Central memory CD8-positive, alpha-beta T cell (primary cell): ENCODE measurements at places on chromosomes 16 and 17.

GRCh38 chr16:64900019-64900418, 221.8 kb downstream of the CDH11 start:
- DNase-seq, result no peak

DNA sequence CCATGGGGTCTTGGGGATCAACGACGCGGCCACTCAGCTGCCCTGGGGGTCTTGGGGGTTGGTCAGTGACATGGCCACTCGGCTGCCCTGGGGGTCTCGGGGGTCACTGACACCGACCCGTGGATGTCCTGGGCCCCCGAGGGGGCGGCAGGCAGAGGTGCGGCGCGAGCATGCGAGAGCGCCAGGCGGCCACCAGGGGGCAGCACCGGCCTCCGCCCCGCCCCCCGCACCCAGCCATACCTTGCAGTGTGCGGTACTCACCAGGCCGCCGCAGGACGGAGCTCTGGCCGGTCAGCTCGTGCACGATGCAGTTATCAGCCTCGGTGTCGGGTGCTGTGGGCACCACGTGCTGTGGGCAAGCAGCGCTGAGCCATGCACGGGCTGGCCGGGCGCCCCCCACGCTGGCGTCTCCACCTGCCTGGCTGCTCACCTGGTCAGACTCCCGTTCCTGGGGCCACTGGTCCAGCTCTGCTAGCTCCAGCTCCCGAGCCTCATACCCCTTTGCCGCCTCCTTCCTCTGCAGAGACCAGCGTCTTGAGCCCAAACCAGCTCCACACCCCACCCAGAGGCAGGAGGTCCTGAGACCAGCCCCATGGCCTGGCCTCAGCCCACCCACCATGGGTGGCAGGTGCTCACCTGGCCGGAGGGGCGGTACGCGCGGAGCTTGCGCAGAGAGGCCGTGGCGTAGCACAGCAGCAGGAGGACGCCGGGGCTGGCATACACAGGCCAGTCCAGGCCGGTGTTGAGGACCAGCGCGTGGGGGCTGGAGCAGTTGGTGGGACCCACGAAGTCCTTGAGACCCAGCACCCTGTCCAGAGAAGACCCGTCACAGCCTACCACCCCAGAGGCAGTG, 31.2 kb downstream of the CTU2 start:
- DNase-seq, result peak; percentile 63

GRCh38 chr17:35605678-35606077, 18.6 kb downstream of the AP2B1 start:
- no peak for DNase-seq

DNA sequence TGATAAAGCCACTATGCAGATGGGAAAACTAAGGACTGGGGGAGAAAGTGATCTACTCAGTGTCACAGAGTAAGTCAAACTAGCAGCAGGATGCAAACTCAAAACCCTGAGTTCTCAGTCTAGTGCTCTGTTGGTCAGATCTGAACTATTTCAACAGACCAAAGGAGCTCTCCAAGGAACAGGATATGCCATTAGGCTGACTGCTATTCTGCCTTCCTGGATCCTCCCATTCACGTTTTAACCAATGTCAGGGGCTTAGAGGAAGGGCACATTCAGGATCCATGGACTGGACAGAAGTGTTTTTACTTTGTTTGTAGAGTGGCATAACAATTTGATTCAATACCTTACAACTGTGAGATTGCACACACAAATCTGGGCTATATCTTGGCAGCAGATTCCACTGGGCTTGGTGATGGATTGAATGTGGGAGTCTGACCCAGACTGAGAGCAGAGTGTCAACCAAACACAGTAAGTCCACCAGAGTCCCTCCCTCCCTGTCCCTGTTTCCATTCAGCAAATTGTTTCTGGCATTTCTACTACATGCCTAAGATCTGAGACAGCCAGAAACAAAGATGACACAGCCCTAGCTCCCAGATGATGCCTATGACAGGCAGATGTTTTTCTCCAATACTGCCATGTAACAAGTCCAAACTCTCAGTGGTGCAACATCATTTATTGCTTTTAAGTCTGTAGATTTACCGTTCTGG, 337.8 kb upstream of the CDH5 start:
- no peak for DNase-seq

DNA sequence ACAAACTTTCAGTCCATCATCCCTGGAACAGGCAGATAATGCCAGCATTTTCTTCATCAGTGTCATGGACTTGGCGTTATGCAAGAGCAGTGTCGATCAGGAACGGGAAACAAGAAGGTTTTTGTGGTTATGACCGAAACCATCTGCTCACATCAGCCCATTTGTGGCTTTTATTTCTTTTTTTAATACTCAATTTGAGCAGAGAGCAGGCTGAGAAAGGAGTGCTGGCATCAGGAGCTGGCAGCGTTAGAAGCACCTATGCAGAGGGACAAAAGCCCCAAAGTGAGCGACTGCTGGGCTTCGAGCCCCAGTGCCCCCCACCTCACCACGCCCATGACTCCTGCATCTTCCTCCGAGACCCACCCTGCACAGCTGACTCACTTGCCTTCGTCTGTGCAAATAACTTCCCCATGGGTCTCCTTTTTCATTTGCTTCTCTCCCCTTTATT, 16.2 kb upstream of the CD300E start:
- no peak for DNase-seq

DNA sequence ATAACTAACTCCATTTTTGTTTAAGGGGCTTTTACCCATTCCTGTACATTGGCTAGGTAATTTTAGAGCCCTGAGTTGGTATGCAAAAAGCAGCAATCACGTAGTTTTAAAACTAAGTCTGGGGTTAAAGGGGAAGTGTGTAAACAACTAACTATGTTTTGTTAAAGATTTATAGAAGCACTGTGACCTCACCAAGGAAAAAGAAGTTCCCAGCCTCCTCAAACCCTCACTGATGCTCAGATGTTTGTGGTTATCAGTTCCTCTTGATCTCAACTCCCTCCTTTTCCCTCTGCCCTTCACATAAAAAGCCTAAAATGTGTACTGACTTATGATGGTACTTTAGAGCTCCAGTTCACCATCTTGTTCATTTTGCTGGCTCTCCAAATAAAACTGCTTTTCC, 119.9 kb upstream of the IRX6 start:
- no peak for DNase-seq

DNA sequence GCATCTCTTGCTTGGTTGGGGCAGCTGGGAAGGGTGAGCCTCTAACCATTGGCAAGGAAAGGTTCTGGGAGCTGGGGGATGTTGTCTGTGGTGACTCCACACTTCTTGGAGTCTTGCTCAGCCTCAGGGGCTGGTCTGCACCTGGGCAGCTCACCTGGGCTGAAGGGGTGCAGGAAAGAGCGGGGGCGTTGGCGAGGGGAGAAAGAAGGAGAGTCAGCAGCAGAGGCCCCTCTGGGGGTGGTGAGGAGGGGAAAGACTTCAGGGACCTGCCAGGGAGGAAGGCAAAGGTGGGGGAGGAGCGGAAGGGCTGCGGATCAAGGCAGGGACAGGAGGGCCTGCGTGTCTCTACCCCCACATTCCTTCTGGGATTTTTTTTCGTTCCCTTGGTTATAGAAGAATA, 47.7 kb downstream of the CCDC42 start:
- no peak for DNase-seq

DNA sequence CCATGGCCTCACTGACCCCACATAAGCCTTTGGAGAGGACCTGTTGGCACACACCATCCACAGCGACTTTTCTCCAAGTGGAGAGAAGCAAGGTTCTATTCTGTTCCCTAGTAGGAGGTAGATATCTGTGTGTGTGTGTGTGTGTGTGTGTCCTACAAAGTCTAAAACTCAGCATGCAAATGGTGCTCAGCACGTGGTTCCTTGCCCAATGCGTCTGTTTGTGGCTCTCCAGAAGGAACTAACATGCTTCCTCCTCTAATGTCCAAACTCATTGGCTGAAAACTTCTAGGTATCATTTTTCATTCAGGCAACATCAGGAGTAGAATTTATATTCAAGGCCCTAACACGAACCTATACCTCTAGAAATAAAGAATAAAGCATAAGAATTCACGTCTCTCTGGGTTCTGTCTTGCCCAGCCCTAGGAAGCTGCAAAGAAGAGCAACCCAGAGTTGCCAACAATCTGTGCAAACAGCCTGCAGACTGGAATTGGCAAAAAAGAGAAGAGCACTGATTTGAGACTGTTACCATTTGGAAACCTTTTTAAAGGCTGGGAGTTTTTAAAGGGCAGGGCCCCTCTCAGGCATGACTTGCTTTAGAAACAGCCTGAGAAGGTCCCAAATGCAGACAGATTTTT, 25.5 kb downstream of the MAP3K14 start:
- no peak for DNase-seq

- DNase-seq, result no peak
These were observed 72.5 kb downstream of the ABCC6 start for GRCh38 chr16:16150878-16151152.
